Fibroblast of lung (primary cell): ENCODE measurements at places on chromosomes 1 and 21. TPM values are rescaled to one million over a fixed set of nuclear protein-coding genes. Genes with fewer than 3 reads are reported as not detected.
A peak's percentile ranks its signal among the peaks of the same experiment; 100 is the strongest.

- DNase-seq = peak; percentile 100
Measured at GRCh38 chr1:235067396-235068157, 61.1 kb downstream of the TOMM20 start.

- DNase-seq = no peak
Measured at GRCh38 chr1:66250075-66250474, 283.9 kb upstream of the SGIP1 start.

GRCh38 chr1:158731707-158732106 lies 11.2 kb upstream of the OR6K3 start:
- no peak for DNase-seq

SNX27 gene
- total RNA-seq = 31.1 and 38.1 TPM in 2 replicates
